ENCODE measurements at places on chromosomes 7 and 10. TPM values are rescaled to one million over a fixed set of nuclear protein-coding genes. Genes with fewer than 3 reads are reported as not detected.

SAMD9 gene
- total RNA-seq, result 13.8 TPM

MRM2 gene
- 20.2 TPM for total RNA-seq

CDC14C gene
- 0.17 TPM for total RNA-seq

OR2A1 gene
- under 0.01 TPM for total RNA-seq

LRRTM3 gene
- total RNA-seq, result not detected

BHLHA15 gene
- total RNA-seq, result not detected

CCDC146 gene
- total RNA-seq, result 2.2 TPM

TEX36 gene
- not detected for total RNA-seq
